ENCODE measurements at places on chromosomes 1 and 21. TPM values are rescaled to one million over a fixed set of nuclear protein-coding genes. Genes with fewer than 3 reads are reported as not detected.

Gene SLC9C2
- total RNA-seq, result not detected

Gene GDAP2
- 25.3 TPM for total RNA-seq

Gene SAMD13
- total RNA-seq, result 2.5 TPM

Gene SOD1
- 250 TPM for total RNA-seq

Gene DNASE2B
- 0.33 TPM for total RNA-seq

DNA sequence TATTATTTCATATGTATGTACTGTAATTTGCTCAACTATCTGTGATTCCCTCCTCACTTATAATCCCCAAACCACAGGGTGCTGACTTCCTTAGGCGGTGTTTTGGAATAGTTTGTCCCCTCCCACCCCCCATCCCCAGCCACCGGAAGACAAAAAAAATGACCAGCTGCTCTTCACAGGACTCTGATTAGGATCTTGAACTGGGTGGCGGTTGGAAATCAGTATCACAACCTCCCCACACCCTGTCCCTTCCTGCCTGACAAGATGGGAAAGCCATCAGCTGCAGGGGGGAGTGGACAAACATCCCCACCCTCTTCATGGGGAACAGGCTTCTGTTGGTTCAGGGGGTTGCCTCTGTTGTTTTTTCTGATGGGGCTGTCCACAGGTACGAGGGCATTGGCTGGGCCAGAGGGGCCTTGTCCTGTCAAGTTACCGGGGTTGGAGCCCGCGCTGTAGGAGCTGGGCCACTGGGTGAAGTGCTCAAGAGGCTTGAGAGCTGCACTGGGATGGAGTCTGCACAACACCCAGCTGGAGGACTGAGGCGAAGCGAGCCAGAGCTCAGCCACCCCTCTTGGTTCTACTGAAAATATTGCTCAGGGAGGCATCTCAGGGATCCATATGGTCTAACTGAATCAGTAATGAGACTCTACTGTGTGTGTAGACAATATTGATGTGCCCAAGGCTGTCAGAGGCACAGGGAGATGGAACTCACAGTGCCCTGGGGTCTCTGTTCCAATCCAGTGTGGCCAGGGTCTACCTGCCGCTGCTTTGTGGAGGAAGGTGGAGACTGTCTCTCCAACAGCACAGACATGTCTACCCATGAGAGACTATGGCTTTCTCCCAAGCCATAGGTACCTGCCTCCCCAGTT is 28.2 kb downstream of the NAV1 start:
- H3K27me3 ChIP-seq, result no peaks in the 10 kb centered on the region
- no peak overlapping the region for H3K27ac ChIP-seq
- H3K36me3 ChIP-seq, result no peaks in the 10 kb centered on the region
- no peak for DNase-seq
- H3K4me3 ChIP-seq, result no peak overlapping the region

DNA sequence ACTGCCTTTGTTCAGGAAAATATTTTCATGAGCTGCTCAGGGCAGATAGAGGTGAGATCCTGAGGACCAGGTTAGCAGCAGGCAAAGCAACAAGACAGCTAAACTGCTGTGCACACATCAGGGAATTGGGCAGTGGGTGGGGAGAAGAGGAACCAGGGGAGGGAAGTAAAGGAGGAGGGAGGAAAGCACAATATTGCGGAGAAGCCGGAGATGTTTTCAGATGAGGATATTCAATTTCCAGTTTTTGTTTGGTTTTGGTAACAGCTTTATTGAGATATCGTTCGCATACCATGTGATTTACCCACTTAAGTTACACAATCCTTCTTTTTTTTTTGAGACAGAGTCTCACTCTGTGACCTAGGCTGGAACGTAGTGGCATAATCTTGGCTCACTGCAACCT is 34.5 kb downstream of the EPHA10 start:
- no peak overlapping the region for H3K4me3 ChIP-seq
- H3K4me1 ChIP-seq, result no peaks in the 10 kb centered on the region
- H3K27ac ChIP-seq, result no peak overlapping the region
- H3K27me3 ChIP-seq, result peaks cover 12% of the 10 kb centered on the region
- DNase-seq, result no peak

DNA sequence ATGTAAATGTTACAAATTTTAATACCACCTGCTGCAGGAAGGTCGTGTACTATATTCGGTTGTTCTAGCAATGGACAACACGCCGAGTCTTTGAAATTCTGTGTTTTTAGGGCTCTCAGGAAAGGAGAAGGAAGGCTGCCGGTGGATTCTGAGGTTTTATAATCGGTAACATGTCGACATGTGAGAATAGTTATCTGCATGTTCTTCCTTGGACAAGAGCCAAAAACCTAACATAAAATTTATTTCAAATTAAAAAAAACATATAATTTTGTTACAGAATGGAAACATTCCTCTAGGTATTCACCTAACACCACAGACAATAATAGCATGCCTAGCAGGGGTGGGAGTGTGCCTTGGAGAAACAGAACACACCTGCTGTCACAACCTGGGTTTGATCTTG is 4.8 kb downstream of the PSMG1 start:
- H3K36me3 ChIP-seq, result peaks cover 24% of the 10 kb centered on the region
- DNase-seq, result no peak
- H3K27me3 ChIP-seq, result no peaks in the 10 kb centered on the region
- H3K4me1 ChIP-seq, result peaks cover 8% of the 10 kb centered on the region

DNA sequence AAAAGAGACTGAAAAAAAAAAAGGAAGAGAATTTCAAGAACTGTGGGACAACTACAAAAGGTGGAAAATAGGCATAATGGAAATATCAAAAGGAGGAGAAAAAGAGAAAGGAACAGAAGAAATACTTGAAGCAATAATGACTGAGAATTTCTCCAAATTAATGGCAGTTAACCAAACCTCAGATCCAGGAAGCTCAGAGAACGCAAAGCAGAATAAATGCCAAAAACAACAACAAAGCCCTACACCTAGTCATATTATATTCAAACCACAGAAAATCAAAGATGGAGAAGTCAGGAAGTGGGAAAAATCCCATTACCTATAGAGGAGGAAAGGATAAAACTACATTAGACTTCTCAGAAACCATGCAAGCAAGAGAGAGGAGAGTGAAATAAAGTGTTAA is 20.7 kb upstream of the AHCYL1 start:
- H3K27me3 ChIP-seq, result no peaks in the 10 kb centered on the region
- no peak overlapping the region for H3K4me3 ChIP-seq
- H3K27ac ChIP-seq, result no peak overlapping the region
- no peak for DNase-seq
- H3K36me3 ChIP-seq, result no peaks in the 10 kb centered on the region

GRCh38 chr1:36457691-36458090 is 6.5 kb downstream of the MRPS15 start:
- H3K4me3 ChIP-seq, result no peak overlapping the region
- no peaks in the 10 kb centered on the region for H3K27me3 ChIP-seq
- peaks cover 11% of the 10 kb centered on the region for H3K4me1 ChIP-seq
- H3K27ac ChIP-seq, result no peak overlapping the region

- peaks cover 74% of the 10 kb centered on the region for H3K4me1 ChIP-seq
- H3K4me3 ChIP-seq, result no peak overlapping the region
- no peaks in the 10 kb centered on the region for H3K27me3 ChIP-seq
- DNase-seq, result no peak
- peak overlapping the region; percentile 84 for H3K27ac ChIP-seq
- no peaks in the 10 kb centered on the region for H3K36me3 ChIP-seq
These were observed 170.0 kb downstream of the LTN1 start for GRCh38 chr21:28822486-28823335.

DNA sequence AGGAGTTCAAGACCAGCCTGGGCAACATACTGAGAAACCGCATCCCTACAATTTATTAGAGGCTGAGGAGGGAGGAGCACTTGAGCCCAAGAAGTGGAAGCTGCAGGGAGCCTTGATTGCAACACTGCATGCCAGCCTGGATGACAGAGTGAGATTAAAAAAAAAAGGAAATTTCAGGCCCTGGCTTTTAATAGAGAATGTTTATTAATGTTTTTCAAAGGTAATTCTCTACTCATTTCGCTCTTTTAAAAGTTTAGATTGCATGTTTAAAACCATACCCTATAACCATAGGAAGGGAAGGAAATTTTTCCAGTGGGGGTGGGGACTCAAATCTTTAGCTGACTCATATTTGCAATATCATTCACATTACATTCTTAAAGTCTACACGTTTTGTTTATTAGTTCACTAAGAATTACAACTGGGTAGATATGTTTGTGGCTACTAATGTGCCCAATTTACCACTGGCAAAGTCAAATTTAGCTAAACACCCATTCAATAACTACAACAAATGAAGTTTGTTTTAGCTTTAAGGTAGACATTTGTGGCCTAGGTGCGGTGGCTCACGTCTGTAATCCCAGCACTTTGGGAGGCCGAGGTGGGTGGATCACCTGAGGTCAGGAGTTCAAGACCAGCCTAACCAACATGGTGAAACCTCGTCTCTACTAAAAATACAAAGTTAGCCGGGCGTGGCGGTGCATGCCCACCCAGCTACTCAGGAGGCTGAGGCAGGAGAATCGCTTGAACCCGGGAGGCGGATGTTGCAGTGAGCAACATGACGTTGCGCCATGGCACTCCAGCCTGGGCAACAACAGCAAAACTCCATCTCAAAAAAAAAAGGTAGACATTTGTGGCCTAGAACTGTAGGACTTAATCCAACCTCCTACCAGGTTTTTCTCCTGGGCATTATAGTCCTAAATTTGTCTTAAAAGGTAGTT is 5.0 kb downstream of the KDM5B start:
- DNase-seq, result no peak
- H3K27ac ChIP-seq, result no peak overlapping the region
- H3K4me3 ChIP-seq, result no peak overlapping the region
- no peaks in the 10 kb centered on the region for H3K36me3 ChIP-seq
